ENCODE measurements at places on chromosomes 6 and 20.

DNA sequence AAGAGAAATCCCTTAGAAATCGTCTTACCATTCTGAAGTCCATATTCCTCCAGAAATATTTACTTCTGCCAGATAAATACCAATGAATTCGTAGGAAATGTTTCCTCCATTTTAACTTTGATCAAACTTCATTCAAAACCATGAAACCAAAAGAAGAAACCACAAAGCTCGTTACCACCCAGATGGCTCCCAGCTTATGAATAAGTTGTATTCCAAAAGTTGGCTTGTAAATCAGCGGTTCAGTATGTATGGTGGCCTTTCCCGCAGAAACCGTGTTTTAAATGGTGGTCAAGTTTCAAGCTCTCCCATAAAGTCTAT lies 73.6 kb upstream of the RIPOR2 start:
- no peak for DNase-seq

DNA sequence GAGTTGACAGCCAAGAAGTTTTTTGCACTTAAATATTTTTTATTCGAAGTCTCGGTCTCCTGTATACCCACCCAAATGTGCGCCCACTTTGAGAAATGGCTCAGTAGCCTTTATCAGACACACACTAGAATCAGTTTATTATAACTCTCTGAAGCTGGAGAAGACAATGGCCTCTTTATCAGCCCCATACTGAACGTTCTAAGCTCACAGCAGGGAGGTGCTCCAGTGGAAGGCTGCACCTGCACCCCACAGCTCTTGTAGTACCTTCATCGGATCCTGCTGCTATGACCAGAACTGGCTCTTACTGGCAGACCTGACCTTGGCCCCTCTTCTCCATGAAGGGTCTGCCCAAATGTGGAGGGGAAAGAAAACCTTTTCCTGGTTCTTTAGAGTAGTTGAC lies 165.0 kb upstream of the SCGN start:
- no peak for DNase-seq

GRCh38 chr20:3358676-3359340 lies 48.7 kb downstream of the DNAAF9 start:
- DNase-seq: no peak

DNA sequence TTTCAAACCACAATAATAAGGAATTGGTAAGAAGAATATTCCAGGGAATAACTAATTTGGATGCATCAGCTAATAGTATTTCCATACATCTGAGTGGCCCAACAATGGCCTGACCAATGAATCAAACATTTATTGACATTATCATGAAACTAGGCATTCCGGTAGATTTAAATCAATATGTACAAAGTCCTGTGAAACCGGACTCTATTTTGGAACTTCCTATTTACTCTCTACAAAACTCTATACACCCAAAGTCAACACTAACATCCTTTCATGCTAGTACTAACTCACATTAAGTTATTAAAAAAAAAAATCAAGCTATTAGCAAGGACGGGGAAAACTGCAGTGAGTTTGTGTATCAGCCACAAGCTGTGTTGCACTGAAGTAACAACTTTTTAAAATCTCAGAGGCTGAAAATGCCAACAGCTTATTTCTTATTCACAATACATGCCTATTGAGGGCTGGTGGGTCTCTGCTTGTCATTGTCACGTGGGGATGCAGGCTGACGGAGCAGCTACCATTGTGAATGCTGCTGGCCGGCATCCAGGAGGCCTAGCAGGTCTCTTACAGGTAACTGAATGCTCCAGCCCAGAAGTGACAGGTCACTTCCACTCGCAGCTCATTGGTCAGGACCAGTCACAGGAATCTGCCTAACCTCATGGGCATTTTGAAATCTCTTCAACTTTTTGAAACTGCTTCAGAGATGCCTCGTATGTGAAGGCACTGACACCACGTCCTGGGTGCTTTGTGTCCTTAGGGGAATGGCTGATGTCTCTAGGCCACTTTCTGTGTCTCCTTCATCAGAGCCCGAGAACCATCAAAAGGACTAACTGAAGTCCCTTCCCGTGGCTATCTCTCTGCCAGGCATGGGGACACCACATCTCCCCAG lies 76.3 kb downstream of the SLC22A23 start:
- no peak for DNase-seq

DNA sequence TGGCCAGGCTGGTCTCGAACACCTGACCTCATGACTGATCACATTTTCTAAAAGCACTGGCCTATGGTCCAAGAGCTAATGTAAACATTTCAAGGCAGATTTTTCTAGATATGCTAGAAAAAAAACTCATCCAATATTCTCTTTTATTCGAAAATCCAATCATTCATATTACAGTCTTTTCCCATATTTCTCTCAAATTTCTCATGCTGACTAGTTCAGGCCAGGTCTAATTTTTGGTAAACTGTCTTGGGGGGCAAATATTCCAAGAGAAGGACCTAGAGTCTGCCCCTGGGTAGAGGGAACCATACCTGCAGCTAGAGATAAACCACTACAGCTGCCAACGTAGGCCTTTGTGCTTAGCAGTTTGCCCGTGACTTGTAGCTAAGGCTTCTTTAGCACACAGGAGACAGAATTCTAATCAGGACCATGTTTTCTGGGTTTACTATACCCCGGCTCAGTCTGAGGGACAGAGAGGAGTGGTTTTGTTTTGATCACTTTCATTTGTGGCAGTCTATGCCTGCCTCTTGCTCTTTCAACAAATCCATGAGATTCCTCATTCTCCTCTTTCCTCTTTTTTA lies 71.8 kb upstream of the CITED2 start:
- DNase-seq: no peak
